Activated CD4-positive, alpha-beta T cell treated with anti-CD3 and anti-CD28 coated beads, Interleukin-2, amount 50 U/mL, for 48 hours (primary cell): ENCODE measurements at places on chromosomes 6 and 20.

GRCh38 chr20:21237956-21238799 lies 65.0 kb upstream of the XRN2 start:
- DNase-seq = no peak

GRCh38 chr6:127515794-127516661 lies 3.1 kb downstream of the MTCL3 start:
- DNase-seq = peak; percentile 65

DNA sequence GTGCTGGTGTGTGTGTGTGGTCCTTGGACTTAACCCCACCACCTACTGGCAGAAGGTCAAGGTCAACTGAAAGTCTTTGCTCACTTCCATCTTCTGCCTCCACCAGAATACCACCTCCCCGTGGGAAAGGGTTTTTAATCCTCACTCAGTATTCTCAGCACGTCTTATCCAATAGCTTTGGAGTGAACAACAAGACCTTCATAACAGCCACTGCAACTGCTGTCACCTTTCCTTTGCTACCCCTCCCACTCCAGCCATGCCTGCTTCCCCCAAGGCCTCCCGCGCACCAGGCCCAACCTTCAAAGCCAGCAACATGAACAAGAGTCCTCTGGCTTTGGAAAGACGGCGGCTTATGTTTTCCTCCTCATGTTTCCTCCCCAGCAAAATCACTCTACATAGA lies 787 bp upstream of the BTN2A2 start:
- no peak for DNase-seq

- DNase-seq = no peak
Measured at GRCh38 chr6:151257985-151258445, 18.2 kb downstream of the AKAP12 start.

DNA sequence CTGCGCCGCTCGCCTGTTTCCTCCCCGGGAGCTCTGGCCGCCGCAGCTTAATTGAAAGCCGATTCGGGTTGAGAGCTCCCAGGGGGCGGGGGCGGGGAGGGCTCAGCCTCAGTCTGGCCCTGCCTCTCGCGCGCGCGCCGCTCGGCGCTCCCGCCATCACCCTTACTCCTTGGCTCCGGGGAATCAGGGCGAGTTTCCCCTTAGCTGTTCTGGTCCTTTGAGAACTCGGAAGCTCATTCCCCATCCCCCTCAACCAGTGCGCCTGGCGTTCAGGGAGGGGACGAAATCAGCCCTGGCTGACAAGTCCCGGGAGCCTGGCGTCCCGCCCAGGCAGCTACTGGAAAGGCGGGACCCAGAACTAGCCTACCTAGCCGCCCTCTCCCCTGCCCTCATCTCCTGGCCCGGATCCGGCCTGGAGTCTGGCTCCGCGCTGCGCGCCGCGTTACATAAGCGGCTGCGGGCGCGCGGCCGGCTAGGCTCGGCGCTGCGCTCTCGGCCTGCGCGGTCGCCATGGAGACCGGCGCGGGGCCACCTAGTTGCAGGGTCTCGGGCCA lies 2.8 kb downstream of the SLC12A5 start:
- DNase-seq = no peak

DNA sequence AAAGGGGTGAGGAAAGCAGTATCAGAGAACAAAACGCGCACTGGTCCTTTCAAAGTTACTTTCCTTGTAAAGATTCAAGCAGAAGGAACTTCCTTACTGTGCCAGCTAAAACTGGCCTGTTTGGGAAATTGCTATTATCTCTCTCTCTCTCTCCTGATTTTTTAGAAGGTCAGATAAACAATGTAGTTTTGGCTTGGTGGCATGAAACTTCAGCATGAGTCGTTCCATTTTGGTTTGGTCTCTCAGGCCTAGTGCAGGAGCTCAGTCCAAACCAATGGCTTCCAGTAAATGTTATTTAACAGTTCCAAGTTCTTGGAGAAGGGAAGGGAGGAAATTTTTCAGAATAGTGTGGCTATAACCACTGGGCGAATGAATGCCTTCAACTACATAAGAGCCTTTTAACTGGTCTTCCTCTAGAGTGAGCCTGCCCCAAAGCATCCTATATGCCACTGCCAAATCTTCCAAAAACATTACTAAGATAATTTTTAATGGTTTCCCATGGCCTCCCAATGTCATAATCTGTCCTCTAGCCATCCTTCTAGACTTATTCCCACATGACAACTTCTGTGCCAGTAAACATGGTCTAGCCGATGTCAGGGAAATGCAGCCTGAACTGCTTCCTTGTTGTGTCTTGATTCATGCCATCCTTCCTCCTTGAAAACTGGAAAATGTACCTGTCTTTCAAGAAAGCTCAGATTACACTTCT lies 9.1 kb upstream of the SNX9 start:
- DNase-seq = no peak

GRCh38 chr6:105675715-105676397 lies 273.0 kb upstream of the PREP start:
- DNase-seq = no peak

GRCh38 chr6:21773576-21773968 lies 180.0 kb downstream of the SOX4 start:
- no peak for DNase-seq

- DNase-seq = no peak
Measured at GRCh38 chr6:117559299-117559698, 43.0 kb downstream of the GOPC start.

- no peak for DNase-seq
Measured at GRCh38 chr20:62409931-62410745, 3.1 kb upstream of the CABLES2 start.

- no peak for DNase-seq
Measured at GRCh38 chr6:154241581-154241980, 115.0 kb downstream of the IPCEF1 start.

- peak; percentile 76 for DNase-seq
Measured at GRCh38 chr6:14732844-14733757, 512.8 kb upstream of the JARID2 start.

GRCh38 chr20:23652371-23652770 lies 14.6 kb upstream of the CST3 start:
- no peak for DNase-seq

GRCh38 chr6:148578489-148578814 lies 168.4 kb upstream of the UST start:
- no peak for DNase-seq

DNA sequence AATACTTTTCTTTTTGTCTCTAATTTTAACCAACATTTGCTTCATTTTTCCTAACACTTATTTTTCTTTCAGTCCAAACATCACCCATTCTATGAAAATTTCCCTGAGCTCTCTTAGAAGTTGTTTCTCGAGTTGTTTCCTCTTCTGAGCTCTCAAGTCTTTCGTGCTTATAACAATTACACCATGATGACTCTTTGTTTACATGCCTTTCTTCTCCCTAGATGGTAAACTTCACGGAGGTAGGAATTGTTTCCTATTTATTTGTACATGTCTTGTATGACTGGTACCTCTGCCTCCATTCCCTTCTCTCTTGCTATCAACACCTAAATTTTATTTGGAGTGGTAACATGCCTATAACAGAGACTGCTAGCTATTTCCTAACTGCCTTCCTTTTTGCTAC lies 6.4 kb downstream of the BLOC1S5 start:
- DNase-seq = no peak

DNA sequence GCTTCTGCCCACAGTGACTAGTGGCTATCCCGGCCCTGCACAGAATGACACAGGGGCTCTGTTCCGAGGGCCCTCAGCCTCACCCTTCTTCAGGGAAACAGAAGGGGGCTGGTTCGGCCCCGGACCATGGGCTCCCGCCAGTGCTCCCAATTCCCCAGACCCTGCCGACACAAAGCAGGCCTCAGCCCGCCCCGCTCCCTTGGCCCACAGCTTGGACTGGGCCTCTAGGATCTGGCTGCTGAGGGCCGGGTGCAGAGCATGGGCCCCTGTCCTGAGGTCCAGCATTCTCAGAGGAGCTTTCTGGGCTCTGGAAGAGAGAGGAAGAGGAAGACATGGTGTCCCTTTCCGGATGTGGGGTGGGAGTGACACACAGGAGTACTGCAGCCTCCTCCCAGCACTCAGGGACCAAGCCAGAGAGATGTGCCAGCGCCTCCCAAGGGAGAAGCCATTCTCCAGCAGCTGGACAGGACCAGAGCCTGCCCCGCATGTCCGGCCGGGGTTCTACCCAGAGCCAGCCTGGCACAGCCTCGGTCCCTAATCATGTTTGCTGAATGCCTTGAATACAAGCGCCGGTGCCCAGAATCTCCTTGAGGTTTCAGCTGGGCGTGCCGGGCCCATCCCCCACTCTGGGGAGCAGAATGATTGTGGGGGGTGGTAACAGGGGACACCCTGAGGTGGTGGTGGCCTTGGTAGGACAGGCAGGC lies 23.9 kb downstream of the C20orf203 start:
- DNase-seq = no peak

GRCh38 chr6:55941702-55942101 lies 66.3 kb upstream of the BMP5 start:
- no peak for DNase-seq

DNA sequence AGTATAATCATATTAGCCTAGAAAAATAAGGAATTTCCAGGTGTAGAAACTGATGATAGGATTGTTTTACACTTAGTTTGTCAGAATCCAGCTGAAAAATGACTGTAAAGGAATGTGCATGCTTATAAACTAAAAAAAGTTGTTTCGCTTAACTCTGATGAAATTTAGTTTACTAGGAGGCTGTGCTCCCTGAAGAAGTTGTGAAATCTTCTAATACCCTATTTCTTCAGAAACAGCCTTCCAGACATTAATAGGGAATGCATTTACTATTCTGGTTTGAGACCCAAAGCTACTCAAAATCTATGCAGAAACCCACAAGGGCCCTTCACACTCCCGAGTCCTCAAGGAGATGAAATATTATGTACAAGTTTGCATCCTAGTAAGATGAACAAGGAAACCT lies 105.5 kb upstream of the SSTR4 start:
- no peak for DNase-seq

GRCh38 chr6:166402582-166403277 lies 20.0 kb upstream of the MPC1 start:
- no peak for DNase-seq

DNA sequence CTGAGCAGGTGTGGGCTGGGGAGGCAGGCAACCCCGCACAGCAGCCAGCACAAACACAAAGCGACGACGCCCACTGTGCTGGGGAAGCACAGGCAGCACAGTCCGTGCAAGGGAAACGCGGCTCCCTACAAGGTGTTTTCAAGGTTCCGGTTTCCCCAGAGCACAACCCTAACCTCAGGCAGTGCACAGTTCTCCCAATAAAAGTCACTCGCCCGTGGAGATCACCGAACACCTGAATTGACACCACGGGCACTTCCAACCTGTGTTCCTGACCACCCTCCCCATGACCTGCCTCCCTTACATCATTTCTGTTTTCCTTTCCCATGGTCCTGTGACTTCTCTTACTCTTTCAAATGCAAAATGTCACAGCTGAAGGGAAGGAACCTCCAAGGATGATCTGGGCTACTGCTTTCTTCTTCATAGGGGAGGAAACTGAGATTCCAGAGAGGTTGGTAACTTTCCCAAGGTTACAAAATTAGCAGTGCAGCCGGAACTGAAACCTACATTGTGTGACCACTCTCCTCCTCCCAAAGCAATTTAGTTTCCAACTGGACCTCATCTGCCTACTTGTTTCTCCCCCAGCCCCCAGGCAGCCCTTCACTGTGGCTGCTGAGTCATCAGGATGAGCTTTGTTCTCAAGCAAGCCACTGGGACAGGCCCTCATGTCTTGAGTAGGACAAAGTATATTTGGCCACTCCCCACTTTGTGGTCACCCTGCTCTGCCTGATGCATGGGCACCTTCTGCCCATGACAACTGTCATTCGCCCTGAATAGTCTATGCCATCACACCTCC lies 125.3 kb downstream of the ATXN1 start:
- no peak for DNase-seq

DNA sequence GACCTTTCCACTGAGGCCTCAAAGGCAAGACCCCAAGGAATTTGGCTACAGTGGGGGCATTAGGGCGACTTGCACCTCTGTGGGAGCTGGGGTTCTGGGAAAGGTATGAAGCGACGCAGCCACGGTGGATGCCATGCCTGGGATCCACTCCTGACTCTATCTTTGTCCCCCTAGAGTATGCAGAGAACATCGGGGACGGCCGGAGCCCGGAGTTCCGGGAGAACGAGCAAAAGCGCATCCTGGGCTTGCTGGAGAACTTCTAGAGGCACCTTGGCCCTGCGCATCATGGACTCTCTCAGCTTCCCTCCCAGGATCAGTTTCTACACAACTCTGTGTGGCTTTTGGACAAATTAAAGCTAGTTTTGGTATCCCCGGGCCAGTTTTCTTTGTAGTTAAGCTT lies 31.2 kb upstream of the VSTM2L start:
- no peak for DNase-seq

DNA sequence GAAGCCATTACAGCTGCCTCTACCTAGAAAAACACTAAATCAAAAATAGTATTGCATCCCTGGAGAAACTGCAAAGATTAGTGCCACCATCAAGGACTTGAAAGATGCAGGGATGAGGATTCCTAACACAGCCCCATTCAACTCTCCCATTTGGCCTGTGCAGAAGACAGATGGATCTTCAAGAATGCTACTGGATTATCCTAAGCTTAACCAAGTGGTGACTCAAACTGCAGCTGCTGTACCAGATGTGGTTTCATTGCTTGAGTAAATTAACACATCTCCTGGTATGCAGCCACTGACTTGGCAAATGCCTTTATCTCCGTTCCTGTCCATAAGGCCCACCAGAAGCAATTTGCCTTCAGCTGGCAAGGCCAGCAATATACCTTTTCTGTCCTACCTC lies 117.4 kb downstream of the TBC1D32 start:
- no peak for DNase-seq

DNA sequence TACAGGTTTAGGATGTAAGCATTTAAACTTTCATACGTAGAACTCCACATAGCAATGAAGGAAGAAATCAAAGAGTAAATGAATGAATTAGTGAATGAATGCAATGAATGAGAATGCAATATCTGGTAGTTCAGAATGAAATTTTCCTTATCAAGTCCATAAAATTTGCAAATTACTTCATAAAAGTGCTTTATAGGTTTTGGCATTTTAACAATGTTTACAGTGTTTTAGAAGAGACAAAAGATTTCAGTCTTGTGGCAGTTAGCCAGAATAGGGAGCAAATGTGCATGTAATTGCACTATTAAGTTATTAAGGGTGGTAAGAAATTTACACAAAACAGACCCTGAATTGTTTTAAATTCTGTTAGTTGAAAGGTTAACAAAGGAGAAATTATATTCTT lies 739.4 kb upstream of the FLRT3 start:
- DNase-seq = no peak

GRCh38 chr6:140414966-140415620 lies 1040.6 kb upstream of the CITED2 start:
- DNase-seq = no peak

DNA sequence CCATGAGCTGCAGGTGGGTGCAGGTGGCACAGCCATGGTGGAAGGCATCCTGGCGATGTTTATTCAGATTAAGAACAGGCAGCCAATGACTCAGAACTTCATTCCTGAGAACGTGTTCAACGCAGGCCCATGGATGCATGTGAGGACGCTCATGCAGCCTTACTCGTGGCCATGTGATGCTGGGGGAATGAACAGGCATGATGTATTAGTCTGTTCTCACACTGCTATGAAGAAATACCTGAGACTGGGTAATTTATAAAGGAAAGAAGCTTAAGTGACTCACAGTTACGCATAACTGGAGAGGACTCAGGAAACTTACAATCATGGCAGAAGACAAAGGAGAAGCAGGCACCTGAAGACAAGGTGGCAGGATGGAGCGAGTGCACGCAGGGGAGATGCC lies 146.6 kb downstream of the RNASET2 start:
- DNase-seq = no peak
